ENCODE measurements at places on chromosomes 4 and X.

DNA sequence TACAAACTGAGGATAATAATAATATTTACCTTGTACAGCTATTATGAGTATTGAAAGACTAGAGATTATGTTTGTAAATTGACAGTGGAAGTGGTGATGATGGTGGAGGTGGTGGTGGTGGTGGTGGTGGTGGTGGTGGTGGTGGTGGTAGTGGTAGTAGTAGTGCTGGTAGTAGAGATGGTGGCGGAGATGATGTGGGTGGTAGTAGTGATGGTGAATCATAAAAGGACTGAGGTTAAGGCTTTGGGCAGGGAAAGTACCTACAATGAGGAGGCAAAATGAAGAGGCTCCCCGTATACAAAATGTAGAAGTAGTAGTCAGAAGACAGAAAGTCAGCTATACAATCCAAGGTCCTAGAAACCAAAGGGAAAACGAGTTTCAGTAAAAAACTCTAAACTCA lies 214.1 kb downstream of the BCOR start:
- DNase-seq, result no peak

GRCh38 chrX:38989076-38989475 lies 187.8 kb downstream of the MID1IP1 start:
- no peak for DNase-seq

DNA sequence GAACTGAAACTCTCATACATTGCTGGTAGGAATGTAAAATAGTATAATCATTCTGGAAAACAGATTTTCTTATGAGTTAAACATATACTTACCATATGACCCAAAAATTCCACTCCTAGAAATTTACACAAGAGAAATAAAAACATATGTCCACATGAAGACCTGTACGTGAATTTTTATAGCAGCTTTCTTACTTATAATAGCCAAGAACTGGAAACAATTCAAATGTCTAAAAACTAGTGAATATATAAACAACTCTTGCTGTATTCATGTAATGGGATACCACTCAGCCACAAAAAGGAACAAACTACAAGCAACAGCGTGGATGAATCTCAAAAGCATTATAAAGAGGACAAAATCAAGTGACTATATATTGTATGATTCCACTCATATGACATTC lies 27.5 kb downstream of the TMEM156 start:
- DNase-seq, result no peak

DNA sequence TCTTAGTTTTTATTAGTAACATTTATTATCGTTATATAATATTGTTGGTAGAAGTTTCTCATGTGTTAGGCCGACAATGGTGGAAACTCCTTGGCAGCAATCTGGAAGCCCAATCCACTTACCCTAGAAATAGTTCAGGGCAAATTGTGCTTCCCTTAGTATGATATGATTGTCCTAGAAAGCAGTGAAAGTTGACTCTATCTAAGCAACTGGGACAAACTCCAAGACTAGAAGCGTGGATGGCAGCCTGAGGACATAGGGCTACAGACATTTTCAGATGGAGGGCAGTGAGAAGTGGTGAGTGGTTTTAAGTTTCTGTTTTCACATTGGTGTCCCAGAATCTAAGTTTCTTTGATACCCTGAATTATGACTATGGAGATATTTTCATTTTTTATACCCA lies 63.3 kb upstream of the TRPC3 start:
- no peak for DNase-seq

GRCh38 chr4:142126890-142127497 lies 490.6 kb downstream of the IL15 start:
- no peak for DNase-seq
